ENCODE measurements at places on chromosomes 7 and 10.
A peak's percentile ranks its signal among the peaks of the same experiment; 100 is the strongest.

DNA sequence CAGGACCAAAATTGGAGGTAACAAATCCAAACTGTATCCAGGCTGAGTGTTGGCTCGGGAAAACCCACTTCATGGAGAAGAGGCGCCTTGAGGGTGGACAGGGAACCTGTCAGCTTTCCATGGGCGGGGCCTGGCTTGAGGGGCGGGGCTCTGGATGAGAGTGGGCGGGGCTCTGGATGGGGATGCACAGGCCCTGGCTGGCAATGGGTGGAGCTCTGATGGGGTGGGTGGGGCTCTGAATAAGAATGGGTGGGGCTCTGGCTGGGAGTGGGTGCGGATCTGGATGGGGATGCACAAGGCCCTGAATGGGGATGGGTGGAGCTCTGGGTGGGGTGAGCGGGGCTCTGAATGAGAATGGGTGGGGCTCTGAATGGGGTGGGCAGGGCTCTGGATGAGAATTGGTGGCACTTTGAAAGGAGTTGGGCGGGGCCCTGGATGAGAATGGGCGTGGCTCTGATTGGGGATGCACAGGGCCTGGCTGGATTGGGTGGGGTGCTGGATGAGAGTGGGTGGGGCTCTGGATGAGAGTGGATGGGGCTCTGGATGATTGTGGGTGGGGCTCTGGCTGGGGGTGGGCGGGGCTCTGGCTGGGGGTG, 96.6 kb upstream of the NPTX2 start:
- DNase-seq, result no peak

- no peak for DNase-seq
Measured at GRCh38 chr10:98115031-98115787, 19.2 kb upstream of the R3HCC1L start.

- no peak for DNase-seq
Measured at GRCh38 chr10:119025776-119026175, 3.7 kb upstream of the NANOS1 start.

DNA sequence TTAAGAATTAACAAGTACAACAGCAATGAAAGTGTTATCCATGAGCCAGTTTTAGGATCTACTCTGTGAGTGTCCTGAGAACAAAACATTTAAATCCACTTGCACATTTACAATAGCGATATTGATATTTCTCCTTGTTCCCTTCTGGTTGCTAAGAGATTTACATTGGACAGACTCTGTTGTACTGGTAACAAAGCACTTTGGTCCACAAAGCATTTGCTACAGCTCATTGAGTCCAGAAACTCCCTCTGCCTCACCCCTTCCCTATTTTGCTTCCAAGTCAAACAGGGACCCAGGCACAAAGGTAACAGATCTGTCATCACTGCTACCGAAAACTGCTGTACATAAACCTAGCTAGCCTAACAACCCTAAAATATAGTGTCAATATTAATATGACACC, 2.1 kb downstream of the ANK3 start:
- no peak for DNase-seq

DNA sequence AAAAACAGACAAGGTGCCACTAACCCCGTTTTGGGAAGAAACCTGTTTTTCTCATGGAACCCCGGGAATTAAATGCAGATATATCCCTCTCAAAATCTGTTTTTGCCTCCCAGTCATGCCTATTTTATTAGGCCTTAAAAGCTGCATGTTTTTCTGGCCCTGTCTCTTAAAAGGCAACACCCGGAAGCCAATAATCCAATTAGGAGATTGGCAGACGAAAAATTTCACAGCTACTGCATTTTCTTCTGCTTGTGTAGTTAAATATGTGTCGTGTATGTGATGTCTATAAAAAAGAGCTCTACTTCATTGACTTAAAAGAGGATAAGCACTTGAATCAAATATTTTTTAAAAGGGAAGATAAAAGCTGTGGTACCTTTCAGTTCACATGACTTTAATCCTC, 31.9 kb upstream of the OPTN start:
- DNase-seq, result no peak

- DNase-seq, result no peak
Measured at GRCh38 chr10:110147961-110148360, 59.4 kb upstream of the MXI1 start.

DNA sequence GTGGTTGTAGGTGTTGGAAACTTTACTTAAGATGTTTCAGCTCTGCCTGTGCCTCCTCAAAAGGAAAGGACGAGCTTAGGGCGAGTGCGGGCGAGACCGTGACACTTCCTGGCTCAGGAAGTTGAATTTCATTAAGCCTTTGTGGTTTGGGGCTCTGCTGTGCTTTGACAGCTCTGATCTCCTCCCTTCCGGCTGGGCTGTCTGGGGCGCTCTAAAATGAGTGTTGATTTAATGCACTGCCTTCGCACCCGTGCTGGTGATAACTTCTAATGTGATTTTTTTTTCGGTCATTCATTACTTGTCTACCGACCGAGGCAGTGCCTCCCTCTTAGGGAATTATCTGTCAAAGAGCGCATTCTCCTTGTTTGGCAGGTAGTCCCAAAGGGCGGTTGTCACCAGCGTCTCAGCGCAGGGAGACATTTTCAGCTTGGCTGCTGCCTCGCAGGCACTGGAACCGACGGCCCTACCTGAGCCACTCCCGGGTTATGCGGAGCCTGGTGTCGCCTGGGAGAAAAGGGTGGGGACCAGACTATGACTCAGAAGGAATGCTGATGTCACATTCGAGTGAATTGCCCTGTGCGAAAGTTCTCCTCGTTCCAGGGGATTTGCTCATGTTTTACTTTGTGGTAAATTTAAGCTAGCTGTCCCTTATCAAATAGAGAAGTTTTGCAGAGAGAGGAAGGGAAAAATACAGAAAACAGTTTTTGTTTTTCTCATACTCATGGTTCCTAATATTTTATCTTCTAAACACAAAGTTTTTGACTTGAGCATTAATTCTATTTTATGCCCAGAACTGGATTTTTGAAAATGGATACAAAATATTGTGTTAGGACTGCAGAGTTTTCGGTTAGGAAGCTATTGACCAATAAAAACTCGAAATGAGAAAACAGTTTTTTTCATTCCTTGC, 920 bp downstream of the TES start:
- peak; percentile 87 for DNase-seq

DNA sequence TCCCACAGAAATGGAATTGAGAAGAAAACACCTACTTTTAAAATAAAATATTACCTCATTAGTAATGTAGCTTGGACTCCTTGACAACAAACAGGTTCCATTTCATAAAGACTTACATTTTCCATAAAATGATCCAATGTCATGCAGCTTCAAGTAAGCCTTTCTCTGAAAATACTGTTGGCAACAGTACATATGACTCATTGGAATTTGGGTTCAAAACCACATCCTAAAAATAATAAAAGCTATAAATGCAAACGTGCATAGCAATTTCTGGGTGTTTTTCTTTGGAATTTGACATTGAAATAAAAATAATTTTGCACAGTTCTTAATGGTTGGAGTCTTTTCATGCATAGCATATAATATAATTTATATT, 47.9 kb downstream of the FHIP2A start:
- no peak for DNase-seq

DNA sequence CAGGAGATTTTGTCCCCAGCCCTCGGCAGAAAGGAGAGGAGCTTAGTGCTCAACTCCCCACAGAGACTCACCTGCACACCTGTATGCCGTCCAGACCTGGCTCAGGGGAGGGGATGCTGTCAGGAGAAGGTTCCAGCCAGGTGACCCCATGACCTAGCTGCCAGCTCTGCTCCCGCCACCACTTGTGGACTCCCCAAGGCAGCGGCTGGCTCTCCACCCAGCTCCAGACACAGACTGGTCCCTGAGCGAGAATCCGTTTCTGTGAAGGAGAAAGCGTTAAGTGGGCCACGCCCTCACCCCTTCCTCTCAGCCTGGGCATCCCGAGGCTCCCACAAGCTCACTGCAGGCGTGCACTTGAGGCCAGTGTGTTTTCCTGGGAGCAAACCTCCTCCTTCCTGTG, 76.4 kb downstream of the RGS10 start:
- DNase-seq, result no peak

DNA sequence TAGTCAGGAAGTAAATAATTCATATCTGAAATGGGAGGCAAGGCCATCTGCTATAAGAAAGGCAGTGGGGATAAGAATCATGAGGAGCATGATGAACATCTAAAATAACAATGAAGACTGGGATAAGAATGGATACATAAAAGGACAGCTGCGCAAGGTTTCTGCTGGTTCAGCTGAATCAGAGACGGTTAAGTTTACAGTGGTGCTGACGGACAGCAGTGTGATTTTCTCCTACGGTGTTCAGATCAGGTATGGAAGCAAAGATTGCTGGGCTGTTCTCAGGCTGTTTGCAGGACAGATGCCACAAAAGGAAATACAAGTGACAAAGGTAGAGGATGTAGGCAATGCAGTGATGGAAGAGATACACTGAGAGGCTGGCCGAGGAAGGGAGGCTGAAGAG, 8.4 kb downstream of the CYCS start:
- no peak for DNase-seq

- no peak for DNase-seq
Measured at GRCh38 chr10:130167193-130167592, 31.0 kb downstream of the GLRX3 start.

DNA sequence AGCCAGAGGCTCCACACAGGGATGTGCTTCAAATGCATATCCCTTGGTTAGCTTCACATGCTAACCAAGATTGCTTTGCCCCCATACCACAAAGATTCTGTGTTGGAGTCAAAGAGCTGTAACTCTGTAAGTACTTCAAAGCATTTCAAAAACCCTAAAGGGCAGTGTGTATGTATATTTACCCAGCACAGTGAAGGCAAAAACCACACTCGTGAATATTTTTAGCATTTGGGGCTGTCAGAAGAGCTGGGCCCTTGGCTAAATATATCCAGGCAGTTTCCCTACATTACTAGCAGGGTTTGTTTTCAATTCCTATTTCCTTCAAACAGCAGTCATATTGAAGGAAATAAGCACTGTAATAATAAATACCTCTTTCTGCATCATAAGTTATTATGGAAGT, 84.2 kb upstream of the STEAP1B start:
- DNase-seq, result no peak

- DNase-seq, result no peak
Measured at GRCh38 chr7:87370660-87371180, 25.3 kb downstream of the CROT start.

- no peak for DNase-seq
Measured at GRCh38 chr7:11665357-11665756, 166.6 kb downstream of the THSD7A start.

DNA sequence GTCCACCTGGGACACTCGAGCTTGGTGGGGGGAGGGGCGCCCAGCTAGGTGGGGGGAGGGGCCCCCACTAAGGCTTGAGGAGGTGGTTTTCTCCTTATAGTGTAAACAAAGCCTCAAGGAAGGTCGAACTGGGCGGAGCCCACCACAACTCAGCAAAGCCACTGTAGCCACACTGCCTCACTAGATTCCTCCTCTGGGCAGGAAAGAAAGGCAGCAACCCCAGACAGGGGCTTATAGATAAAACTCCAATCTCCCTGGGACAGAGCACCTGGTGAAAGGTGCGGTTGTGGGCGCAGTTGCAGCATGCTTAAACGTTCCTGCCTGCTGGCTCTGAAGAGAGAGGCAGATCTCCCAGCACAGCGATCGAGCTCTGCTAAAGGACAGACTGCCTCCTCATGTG, 133.1 kb downstream of the SNX13 start:
- no peak for DNase-seq

DNA sequence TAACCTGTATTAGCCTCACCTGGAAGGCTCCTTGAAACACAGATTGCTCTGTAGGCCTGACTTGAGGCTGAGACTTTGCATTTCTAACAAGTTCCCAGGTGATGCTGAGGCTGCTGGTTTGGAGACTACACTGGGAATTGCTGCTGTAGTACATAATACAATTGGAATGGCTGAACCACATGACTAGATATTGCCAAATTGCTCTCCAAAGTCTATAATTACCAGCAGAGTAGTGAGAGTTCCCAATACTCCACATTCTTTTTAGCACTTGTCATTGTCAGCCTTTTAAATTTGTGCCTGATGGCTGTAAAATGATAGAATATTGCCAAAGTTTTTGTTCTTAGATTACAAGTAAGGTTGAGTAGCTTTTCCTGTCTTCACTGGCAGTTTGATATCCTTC, 39.9 kb downstream of the PLEKHA8 start:
- DNase-seq, result no peak

GRCh38 chr10:30294476-30295240, 54.4 kb downstream of the MTPAP start:
- DNase-seq, result no peak

- DNase-seq, result no peak
Measured at GRCh38 chr7:95758187-95758586, 14.2 kb upstream of the DYNC1I1 start.

DNA sequence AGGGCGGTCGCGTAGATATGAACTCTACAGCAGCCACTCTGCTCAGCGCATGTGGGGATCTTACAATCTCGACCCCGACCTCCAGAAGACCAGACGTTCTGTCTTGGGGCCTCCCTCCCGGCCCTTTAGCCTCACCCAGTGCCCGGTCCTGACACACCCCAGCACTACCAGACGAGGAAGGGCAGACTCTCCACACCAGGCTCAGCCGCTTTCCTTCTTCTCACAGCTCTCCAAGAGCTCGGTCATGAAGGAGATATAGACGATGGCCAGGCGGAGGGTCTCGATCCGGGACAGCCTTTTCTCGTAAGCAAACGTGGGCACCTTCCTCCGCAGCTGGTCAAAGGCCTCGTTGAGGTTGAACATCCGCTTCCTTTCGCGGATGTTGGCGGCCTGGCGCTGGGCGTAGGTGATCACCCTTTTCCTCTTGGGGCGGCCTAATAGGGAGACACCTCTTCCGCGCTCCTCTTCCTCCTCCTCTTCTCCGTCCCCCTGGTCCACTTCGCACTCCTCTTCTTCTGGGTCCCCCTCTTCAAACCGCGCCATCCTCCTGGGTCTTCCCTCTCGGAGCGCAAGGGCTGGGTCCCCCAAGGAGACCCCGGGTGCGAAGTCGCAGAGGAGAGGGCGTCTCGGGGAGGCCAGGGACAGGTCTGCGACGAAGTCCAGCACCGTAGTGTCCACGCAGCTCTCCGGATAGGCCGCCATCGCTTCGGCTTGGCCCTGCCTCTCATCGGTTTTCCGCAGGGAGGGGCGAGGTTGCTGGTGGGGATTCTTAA, at the start of gene FERD3L:
Gene FERD3L (minus strand): TSS at position 761 of the 773 bp plus-strand sequence. CDS start 59 bp downstream, at position 702.
- no peak for DNase-seq

DNA sequence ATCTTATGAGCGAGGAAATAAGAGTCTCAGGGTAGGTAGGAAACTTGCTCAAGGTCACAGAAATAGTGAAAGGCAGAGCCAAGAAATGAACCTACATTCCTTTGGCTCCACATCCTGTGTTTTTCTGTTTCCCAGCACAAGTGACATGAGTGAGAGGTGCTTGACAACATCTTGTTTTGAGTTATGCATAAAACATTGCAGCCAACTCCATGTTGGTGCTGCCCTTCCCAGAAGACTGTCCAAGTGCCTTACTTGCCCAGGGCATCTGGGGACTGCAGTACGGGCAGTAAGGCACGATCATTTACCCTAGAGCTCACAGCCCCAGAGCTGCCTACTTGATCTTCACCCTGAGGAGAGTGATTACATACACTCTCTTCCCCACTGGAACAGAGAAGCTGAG, 148.8 kb downstream of the NOC3L start:
- DNase-seq, result no peak

Data from CD4-positive, alpha-beta memory T cell (primary cell).